T-helper 17 cell (primary cell): ENCODE measurements at places on chromosomes 6 and 20. TPM values are rescaled to one million over a fixed set of nuclear protein-coding genes. Genes with fewer than 3 reads are reported as not detected.

GRCh38 chr20:45503403-45503802, 12.0 kb downstream of the SPINT3 start:
- DNase-seq, result no peak
- no peak overlapping the region for H3K27ac ChIP-seq
- H3K4me1 ChIP-seq, result no peaks in the 10 kb centered on the region

DNA sequence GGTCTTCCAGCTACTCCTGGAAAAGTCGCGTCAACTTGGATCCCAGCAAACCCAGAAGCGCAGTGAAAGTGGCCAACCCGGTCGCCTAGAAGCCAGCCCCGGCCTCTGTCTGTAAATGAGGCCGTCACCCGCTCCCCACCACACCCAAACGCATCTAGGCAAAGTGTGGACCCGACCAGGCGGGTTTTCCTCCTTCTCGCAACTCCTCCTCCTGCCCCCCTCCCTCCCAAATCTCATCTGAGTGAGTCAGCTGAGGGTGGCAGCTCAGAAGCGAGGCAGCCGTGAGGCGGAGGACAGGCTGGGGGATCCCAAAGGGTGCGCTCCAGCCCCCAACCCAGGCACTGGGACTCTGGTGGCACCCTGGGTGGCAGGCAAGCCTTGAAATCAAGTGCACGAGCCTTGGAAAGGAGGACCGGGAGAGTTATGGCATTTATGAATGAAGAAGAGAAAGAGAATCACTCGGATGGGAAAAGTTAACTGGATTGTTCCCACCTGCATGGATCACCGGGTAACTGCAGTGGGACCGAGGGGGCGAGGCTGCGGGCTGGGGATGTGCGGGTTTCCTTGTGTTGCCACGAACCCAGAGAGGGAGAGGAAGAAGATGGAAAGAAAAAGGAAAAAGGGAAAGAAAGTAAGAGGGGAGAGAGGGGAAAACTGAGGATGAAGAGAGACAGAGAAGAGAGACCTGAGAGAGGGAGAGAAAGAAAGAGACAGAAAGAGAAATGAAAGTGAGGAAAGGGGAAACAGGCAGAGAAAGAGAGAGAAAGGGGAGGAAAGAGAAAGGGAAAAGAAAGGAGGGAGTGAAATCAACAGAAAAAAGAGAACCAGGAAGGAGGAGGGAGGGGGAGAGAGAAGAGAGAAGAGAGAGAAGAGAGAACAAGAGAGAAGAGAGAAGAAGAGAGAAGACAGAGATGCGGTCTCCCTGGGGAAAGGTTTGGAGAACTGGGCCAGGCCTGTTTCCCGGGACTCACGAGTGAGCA, at the start of gene APCDD1L:
Gene APCDD1L, minus strand, starts transcription at position 167 of the 980 bp plus-strand sequence. CDS start 692 bp downstream, outside the sequence.
- H3K4me1 ChIP-seq, result peaks cover 8% of the 10 kb centered on the region
- peaks cover 66% of the 10 kb centered on the region for H3K27me3 ChIP-seq
- H3K4me3 ChIP-seq, result no peak within 1 kb of the TSS
- H3K36me3 ChIP-seq, result peaks cover 5% of the 10 kb centered on the region
- H3K27ac ChIP-seq, result no peak within 1 kb of the TSS

Gene GSTA2
- total RNA-seq, result not detected

Gene PCK1
- not detected for total RNA-seq

Gene FAM217B
- total RNA-seq, result 16.8 TPM

DNA sequence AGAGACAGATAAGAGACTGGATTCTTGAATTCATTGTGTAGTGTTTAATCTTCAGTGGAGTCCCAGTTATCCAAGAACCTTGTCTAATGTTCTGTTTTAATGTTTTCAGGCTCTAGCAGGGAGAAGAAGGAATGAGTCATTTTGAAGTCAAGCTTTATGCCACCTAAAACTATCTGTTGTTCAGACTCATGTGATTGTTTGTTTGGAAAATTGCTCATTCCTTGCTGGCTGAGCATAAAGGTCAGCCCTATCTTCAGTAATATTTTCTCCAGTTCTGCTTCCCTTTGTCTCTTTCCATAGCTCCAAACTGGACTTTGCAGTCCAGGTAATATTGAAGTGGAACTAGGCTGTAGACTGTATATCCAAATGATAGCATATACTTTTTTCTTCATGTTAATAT, 34.2 kb downstream of the CLVS2 start:
- no peaks in the 10 kb centered on the region for H3K4me1 ChIP-seq
- DNase-seq, result no peak
- no peaks in the 10 kb centered on the region for H3K36me3 ChIP-seq
- H3K27ac ChIP-seq, result no peak overlapping the region
- H3K4me3 ChIP-seq, result no peak overlapping the region

Gene FOXQ1
- not detected for total RNA-seq

Gene AVP
- total RNA-seq, result not detected

DNA sequence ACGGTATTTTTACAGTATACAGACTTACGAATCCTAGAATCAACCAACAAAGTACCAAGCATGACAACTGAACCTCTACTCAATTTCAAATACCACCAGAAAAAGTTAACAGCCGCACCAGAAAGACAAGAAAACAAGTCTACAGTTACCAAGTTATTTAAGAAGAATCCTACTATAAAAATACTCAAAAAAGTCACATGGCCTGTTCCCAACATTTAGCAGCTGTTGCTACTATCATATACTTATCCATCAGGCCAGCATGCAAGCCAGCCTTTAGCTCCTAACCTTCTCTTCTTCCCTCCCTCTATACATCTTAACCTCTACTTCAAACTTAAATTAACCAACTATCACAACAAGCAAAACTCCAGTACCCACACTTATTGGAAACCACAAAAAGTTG, 1.9 kb downstream of the SYNCRIP start:
- no peaks in the 10 kb centered on the region for H3K27me3 ChIP-seq
- no peak for DNase-seq
- peaks cover 25% of the 10 kb centered on the region for H3K36me3 ChIP-seq
- peaks cover 50% of the 10 kb centered on the region for H3K4me1 ChIP-seq
- peak overlapping the region; percentile 100 for H3K4me3 ChIP-seq

GRCh38 chr20:42474646-42475045, 715.1 kb downstream of the PTPRT start:
- no peaks in the 10 kb centered on the region for H3K36me3 ChIP-seq
- no peak for DNase-seq
- H3K27me3 ChIP-seq, result no peaks in the 10 kb centered on the region
- no peak overlapping the region for H3K4me3 ChIP-seq
- no peaks in the 10 kb centered on the region for H3K4me1 ChIP-seq
